ENCODE measurements at places on chromosomes 2 and 18. TPM values are rescaled to one million over a fixed set of nuclear protein-coding genes. Genes with fewer than 3 reads are reported as not detected.

The C2orf78 gene
- not detected for polyA plus RNA-seq

The ZEB2 gene
- 111 TPM for polyA plus RNA-seq

The ZNF804A gene
- polyA plus RNA-seq: 1.3 TPM

The TMEM198 gene
- 3.0 TPM for polyA plus RNA-seq

The CPLX4 gene
- 0.14 TPM for polyA plus RNA-seq

The HJURP gene
- 24.1 TPM for polyA plus RNA-seq

The MEP1B gene
- 0.05 TPM for polyA plus RNA-seq

The LINC00305 gene
- 7.0 TPM for polyA plus RNA-seq

The STK17B gene
- 9.1 TPM for polyA plus RNA-seq

The LAPTM4A gene
- polyA plus RNA-seq: 418 TPM

The RFTN2 gene
- 28.7 TPM for polyA plus RNA-seq

The CFAP210 gene
- polyA plus RNA-seq: 3.4 TPM

The PLEK gene
- 4.5 TPM for polyA plus RNA-seq

The FSIP2 gene
- 2.0 TPM for polyA plus RNA-seq
